Activated CD8-positive, alpha-beta memory T cell treated with anti-CD3 and anti-CD28 coated beads for 4 hours (primary cell): ENCODE measurements at places on chromosomes 7 and 10.

GRCh38 chr10:22716943-22717342 is 2.6 kb upstream of the PIP4K2A start:
- DNase-seq: no peak

GRCh38 chr7:117659531-117660011 is 179.7 kb downstream of the CFTR start:
- DNase-seq: no peak

GRCh38 chr7:68984306-68984705 is 614.0 kb upstream of the AUTS2 start:
- DNase-seq: no peak

GRCh38 chr7:150361807-150362621 is 6.6 kb upstream of the REPIN1 start:
- no peak for DNase-seq

GRCh38 chr10:127234306-127234800 is 38.0 kb upstream of the INSYN2A start:
- DNase-seq: no peak

- no peak for DNase-seq
Observed at GRCh38 chr10:132417957-132418441, 21.0 kb downstream of the PWWP2B start.

GRCh38 chr7:155652156-155653114 is 8.0 kb downstream of the RBM33 start:
- DNase-seq: no peak

- no peak for DNase-seq
Observed at GRCh38 chr7:36047091-36047658, 105.9 kb upstream of the EEPD1 start.

GRCh38 chr7:132019703-132020102 is 463.3 kb upstream of the PODXL start:
- no peak for DNase-seq

DNA sequence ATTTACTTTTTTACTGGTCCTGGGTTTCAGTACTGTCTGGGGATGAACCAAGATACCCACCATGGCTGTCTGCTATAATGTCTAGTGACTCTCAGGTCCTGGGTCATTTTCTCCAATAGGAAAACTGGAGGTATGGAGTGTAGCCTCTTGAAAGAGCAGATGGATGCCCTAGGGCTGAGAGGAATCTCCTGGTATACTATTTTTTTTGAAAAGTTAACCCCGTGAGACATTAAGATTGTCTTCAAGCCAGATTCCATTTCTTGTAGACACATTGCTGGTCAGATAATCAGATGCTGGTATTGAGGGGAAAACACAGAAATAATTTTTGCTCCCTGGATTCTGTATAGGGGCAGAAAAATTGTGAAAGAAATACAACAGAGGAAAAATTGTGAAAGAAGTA is 97.3 kb downstream of the ZNF680 start:
- DNase-seq: no peak

- DNase-seq: no peak
Observed at GRCh38 chr10:107214261-107214660, 49.8 kb upstream of the SORCS1 start.

DNA sequence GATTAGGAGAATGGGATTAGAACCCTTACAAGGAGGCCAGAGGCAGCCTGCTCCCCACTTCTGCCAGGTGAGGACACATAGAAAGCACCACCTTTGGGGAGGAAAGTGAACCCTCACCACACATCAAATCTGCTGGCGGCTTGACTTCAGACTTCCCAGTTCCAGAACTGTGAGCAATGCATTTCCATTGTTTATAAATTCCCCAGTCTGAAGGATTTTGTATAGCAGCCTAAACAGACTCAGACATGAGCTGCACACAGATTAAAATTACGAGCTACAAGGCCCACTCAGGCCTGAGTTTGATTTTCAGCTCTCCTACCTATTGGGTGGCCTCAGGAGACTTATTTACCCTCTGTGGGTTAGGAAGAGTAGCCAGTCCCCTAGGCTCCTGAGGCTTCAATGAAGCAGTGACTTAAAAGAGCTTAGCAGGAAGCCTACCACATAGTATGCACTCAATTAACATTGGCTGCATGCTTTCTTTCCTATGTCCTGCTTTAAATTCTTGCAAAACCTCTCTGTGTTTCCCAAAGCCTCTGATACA is 350.7 kb upstream of the ZMIZ1 start:
- DNase-seq: no peak

- DNase-seq: no peak
Observed at GRCh38 chr10:51896849-51897248, 197.5 kb upstream of the CSTF2T start.

DNA sequence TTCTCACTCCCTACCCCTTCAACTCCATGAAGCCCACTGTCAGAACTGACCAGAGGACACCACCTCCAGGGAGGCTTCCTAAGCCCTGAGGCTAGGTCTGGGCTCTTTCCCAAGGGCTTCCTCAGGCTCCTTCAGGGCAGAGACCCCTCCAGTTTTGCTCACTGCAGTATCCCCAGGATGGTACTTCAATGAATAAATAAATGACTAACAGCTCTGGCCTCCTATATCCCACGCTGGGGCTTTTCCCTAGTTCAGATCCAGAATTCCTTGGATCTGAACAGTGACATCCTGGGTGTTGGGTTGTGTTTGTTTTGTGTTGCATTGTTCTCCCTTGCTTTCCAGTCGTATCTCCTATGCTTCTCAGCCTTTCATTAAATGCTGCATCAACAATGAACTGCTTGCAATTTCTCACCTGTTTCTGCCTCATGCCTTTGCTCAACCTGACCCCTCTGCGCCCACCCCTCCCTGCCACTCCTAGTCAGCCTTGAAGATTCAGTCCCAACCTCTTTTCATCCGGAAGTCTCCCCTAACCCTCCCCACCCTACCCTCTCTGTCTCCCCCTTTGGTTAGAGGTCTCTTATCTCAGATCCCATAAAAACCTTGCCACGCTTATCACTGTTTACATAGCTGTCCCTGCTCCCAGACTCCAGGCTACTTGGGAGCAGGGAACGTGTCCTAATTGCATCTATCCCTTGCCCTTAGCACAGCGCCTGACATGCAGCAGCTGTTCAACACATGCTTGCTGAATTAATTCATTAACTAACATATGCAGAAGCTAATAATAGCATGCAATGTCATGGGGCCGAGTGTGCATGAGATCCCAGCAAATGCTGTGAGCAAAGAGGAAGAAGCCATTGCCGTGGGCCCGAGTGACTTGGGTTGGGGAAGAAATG is 41.7 kb downstream of the PPP1R3C start:
- DNase-seq: no peak

DNA sequence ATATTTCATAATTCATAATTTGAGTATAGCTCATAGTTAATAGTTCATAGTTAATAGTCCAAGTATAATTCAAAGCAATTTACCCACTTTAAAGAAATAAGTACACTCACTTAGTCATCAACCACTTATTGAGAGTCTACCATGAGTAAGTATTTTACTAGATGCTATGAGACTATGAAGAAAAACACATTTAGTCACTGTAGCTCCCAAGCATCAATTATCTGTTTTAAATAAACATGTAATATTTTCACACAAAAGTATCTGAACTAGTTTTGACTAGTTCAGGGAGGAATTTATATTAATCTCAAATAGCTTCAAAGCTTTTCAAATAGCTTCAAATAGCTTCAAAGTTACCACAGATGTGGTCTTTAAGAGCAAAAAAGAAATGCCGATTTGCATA is 119.2 kb downstream of the ANK3 start:
- DNase-seq: no peak

DNA sequence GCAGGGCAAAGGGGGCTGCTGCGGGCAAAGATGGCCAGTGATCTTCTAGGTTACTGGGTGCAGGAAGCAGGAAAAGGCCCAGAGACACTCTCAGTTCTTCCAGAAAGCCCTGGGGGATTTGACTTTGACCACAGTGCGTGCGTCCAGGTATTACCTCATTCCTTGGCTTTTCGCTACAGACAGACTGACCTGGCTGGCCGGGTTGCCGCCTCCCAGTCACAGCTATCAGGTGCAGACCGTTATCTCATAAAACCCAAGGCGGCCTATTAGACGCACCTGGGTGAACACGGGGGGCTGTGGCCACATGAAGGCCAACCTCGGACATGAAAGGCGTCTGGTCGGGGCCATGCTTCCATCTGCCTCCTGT is 80.3 kb downstream of the FOXL3 start:
- DNase-seq: no peak

DNA sequence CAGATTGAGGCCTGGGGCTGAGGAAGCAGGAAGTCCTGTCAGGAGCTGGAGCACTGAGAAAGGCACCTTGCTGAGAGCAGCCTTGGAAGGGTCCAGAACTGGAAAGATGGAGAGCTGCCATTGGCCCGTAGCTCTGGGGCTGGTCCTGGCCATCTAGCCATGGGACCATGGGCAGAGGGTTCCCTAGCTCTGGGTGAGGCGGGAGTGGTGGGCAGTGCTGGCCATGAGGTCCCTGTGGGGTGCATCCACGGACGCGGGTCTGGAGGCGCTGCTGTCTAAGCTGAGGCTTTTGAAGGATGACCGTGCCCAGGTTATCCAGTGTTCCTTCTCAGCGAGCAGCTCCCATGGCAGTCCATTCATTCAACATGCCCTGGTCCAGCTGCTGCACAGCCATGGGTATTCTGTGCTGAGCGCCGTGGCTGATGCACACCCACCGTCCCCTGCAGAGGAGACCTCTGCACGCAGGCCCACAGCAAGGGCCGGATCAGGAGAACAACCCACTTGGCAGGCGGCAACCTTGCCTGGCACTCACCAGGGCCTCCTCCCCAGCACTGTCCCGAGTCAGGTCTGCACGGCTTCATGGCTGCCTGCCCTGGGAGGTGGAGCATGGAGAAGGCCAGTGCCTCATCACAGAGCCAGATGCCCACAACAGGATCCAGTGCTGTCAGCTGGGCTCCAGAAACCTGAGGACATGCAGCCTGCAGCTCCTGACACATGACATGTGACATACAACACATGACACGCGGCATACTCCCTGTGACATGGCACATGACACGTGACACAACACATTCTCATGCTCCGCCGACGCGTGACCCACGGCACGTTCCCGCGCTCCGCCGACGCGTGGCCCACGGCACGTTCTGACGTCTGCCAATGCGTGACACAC is 121.9 kb downstream of the INPP5A start:
- no peak for DNase-seq

DNA sequence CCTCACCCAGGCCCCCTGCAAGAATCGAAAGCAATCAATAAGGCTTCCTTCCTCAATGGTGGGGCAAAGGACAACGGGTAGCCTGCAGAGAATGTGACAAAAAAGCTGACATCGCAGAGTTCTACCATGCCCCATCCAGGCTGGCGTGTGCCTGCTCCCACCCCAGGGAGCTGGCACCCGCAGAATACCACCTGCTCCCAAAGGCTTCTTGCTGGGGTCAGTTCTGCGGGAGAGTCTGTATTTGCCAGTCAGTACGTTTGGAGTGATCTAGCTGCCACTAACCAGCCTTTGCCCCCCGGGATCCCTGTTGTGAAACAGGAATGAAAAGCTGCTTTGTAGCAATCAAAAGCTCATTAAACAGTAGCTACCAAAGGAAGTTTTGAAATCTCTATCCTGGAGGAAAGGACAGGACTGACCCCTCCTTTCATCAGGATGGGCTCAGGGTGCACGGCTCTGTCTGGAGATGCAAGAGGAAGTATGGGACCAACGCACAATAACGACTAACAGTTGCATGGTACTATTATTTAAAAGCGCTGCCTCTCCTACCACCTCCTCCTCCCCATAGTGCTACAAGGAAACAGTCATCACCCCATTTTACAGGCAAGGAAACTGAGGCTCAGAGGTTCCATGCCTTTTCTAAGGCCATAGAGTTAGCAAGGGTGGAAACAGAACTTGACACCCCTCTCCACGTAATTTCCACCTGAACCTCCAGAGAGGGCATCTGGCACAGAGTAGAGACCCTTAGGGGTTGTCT is 67.0 kb downstream of the FGFR2 start:
- DNase-seq: no peak

DNA sequence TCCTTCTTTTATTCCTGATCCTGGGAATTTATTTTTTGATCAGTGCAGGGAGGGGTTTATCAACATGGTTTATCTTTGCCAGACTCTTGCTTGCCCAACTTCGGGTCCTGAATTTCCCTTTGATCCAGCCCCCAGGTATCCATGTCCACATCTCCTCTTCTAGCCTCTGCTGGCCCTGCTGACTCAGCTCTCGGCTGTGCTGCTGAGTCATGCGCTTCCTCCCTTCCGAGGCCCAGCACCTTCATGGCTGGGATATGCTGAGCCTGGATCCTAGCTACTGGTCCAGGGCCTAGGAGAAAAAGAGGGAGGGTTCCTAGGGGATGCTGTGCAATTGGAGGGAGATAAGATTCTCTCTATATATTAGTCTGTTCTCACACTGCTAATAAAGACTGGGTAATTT is 380.7 kb upstream of the SHH start:
- DNase-seq: no peak

DNA sequence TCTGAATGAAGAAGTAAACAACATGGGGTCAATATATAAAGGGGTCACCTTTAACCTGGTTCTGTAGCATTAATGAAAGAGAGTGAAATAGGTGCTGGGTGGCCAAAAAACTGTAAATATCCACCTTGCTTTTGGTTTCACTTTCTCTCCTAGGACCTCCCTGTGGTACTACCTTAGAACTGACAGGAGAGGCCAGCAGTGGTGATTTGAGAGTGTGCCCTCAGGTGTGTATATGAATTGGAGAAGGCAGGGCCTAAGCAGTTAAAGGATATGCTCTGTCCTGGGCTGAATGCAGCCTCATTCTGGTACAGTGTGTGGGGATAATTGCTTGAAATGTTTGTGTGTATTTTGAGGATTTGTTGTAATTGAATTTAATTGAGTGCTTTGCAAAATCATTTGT is 62.0 kb downstream of the BBS9 start:
- no peak for DNase-seq

DNA sequence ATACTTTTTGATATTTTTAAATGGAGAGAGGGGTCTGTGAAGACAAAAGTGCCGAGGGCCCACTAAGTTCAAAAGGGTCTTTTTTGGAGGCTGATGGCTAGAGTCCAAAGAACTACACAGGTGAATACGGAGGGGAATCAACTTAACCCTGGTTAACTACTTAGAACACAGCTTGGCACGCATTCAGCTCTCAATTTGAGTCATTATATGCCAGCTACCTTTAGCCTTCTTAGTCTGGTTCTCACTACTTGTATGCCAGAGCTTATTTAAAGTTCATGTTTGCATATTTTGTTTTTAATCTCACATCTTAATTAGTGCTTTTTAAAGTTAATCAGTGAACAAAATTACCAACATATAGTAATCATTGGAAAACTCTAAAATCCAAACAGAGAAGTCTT is 80.8 kb downstream of the VWDE start:
- no peak for DNase-seq
